ENCODE measurements at places on chromosomes 12 and 14.

GRCh38 chr12:117571321-117571720 is 209.9 kb upstream of the NOS1 start:
- no peak for DNase-seq

DNA sequence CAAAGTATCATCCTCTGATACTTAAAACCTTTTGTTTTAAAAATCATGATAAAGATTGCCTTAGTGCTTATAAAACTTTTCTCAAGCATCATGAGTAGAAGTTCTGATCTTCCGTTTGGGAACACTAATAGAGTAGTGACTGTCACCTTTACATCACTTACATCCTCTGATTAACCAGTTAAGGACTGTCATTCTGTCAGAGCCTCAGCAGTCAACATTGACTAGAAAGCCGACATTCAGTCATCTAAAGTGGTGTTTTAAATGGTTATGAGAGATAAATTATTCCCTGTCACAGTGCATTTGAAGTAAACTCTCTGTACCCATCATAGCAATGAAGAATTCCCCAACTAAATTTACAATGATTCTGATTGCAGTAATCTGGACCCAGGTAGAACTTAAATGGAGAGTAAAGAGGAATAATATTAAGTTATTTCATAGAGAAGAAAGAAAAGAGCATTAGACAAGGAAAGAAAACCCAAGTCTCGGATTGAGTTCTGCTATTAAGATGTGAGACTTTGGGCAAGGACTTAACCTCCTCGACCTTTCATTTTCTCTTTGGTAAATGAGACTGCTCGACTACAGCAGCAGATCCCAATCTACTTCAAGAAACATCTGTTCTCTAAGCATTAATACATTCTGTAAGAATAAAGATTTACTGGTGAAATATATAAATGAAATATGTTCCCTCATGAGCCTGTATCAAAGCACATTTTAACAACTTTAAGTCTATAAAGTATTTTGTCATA is 563.9 kb upstream of the LMO3 start:
- DNase-seq: no peak

DNA sequence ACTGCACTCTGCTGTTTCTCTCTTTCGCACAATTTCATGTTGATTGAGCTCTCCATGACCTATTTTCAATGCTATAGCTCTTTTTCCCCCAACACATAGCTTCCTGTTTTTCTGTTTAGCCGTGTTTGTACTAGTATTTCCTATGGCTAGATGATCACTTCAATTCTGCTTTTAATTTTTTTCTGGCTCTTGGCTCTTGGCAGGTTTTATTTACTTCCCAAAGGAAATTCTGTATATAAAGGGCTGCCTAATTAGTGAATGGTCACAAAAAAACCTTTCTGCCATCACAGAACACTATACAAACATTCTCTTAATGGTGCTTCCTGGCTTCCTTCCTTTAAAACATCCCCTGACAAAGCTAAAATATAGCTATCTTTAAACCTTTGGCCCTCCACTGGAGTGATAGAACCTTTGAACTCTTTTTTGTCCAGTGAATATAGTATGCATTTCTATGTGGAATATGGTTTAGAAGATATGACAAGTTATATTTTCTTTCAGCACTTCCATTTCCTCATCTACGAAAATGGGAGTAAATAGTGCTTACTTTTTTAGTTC is 88.2 kb downstream of the RASSF9 start:
- DNase-seq: no peak

GRCh38 chr14:27049701-27050100 is 451.9 kb upstream of the NOVA1 start:
- DNase-seq: no peak

GRCh38 chr12:9699898-9700605 is 30.5 kb downstream of the CLEC2D start:
- no peak for DNase-seq

- peak; percentile 30 for DNase-seq
Measured at GRCh38 chr14:58705066-58705465, 67.3 kb downstream of the DACT1 start.

- DNase-seq: no peak
Measured at GRCh38 chr12:116687888-116688287, 50.0 kb downstream of the SPRING1 start.

Measured in fibroblast of lung (primary cell).